Amniotic stem cell (primary cell): ENCODE measurements at places on chromosomes 16 and 17.

- no peak for DNase-seq
Measured at GRCh38 chr17:81132770-81133723, 32.3 kb upstream of the PVALEF start.

GRCh38 chr17:27106347-27106981, 187.4 kb upstream of the WSB1 start:
- no peak for DNase-seq

DNA sequence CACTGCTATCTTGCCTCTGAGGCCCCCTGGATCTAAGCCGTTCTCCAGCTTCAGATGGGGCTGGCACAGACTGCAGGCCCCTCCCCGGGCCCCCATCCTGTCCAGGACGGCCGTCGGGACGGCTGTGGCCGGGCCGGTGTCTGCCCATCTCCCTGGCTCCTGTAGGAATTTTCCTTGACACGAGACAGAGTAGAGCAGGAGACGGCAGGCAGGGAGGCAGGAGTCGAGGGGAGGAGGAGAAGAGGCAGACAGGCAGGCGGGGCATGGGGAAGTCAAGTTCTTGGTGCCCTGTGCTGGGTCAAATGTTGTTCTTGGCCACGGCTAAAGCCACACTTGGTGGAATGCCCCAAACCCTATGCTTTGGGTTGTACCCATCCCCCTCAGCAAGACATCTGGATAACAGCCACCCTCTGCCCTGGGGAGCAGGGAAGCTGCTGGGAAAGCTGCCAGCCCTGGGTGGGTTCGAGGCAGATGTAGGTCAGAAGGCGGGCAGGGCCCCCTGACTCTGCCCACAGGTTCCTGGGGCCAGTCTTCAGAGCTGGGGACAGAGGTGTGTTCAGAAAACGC, 4.0 kb downstream of the C1QTNF1 start:
- DNase-seq: no peak

GRCh38 chr16:78786635-78787034, 687.2 kb downstream of the WWOX start:
- no peak for DNase-seq

GRCh38 chr17:72691586-72691985, 400.9 kb downstream of the SLC39A11 start:
- peak; percentile 12 for DNase-seq

- DNase-seq: no peak
Measured at GRCh38 chr16:11627822-11628457, 40.3 kb upstream of the SNN start.

DNA sequence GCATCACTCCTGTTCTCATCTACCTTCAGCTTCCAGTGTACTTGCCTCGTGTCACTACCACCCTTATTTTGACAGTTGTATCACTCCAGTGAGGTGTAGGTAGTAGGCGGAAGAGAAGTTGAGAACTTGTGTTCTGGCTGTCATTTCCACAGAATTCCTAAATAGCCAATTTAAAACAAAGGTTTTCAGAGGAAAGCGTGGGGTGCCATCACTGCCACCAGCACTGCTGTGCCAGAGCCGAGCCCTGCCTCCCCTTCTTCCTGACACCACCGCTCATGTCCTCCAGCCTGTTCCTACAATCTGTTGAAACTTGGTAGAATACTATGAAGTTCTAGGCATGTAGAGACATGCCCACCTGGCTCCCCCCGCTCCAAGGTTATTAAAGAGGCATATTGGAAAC, 215.8 kb downstream of the TANC2 start:
- no peak for DNase-seq

DNA sequence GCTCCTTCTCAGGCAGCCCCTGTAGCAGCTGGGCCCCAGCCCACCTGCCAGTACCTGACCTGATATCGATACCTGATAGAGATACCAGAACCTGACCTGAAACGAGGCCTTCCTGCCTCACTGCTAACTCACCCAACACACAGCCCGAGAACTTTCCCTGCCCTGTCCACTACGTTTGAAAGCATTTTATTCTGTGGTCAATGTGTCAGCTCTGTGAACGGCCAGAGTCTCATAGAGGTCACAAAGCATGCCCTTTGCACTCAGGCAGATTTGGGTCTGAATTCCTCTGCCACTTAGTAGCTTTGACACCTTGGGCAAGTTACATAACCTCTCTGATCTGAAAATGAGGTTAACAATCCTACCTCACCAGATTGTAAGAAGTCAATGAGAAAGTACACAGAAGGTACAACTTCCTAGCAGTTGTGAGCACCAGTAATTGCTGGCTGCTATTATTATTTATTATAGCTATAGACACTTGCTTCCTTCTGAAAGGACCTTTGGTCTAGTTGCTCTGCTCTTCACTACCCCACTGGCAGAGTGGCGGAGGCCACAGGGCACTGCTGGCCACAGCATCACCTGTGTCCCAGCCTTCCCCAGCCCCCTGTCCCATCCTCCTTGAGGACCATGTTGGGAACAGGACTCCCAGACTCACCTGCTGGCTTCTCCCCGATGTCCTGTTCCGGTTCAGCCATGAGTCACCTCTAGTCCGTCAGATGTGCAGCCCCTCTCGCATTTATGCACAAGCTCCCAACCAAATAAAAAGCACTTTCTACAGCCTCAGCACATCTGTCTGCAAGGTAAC, 895 bp downstream of the ANKRD40CL start:
- no peak for DNase-seq

- DNase-seq: no peak
Measured at GRCh38 chr16:12876778-12877177, 24.6 kb upstream of the SHISA9 start.

DNA sequence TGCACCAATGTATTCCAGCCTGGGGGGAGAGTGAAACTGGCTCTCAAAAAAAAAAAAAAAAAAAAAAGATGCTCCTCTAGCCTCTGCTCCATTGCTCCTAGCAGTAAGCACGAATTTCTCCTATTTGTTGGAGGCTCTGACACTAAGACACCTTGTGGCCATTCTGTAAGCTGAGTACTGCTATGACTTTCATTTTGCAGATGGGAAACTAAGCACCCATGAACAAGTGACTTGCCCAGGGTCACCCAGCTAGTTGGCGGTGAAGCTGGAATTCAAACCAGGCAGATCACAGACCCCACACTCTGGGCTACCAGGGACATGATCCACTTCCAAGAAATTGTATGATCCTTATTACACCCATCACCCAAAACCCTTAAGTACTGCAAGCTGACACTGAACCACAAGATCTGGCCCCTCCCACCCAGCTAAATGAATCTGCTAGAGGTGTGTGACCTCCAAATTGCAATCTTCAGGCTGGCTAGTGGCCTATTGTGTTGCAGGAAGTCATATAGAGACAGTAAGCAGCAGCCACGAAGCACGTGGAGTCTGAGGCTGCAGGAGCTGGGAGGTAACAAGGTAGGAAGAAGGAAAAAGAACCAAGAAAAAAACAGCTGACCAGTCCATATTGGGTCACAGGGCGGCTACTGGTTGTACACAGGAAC, 209.4 kb downstream of the XYLT1 start:
- DNase-seq: no peak

GRCh38 chr17:27600471-27600870, 30.5 kb upstream of the LGALS9 start:
- no peak for DNase-seq

GRCh38 chr17:46020023-46020761, 21.1 kb downstream of the STH start:
- no peak for DNase-seq

DNA sequence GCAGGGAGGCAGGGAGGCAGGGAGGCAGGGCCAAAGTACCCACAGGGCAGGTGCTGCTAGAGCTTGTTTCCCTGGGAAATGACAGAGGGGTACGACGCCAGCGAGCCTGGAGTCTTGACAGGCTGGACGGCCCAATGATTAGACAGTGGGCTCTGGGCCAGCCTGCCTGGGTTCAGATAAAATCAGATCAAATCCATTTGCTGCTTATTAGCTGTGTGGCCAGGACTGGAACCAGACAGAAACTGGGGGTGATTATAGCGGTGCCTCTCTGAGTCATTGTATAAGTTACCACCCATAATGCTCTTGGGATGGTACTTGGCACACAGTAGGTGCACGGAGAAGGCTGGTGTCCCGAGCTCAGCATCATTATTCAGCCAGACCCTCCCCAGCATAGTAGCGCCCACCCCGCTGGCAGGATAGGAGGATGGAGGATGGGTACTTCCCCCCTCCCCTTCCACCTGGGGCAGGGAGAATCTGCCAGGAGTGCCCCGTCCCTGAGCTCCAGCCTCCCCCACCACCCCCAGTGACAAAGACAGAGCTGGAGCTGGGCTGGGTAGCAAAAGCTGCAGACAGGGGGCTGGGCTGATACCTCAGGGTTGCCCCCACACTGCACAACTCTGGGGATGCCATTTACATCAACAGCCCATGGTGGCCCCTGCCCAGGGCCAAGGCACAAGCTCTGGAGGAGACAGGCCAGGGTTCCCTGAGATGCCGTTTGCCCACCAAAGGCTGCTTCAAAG, 77.6 kb upstream of the TNRC6C start:
- DNase-seq: no peak
